Memory B cell (primary cell): ENCODE measurements at places on chromosomes 2 and 18.

DNA sequence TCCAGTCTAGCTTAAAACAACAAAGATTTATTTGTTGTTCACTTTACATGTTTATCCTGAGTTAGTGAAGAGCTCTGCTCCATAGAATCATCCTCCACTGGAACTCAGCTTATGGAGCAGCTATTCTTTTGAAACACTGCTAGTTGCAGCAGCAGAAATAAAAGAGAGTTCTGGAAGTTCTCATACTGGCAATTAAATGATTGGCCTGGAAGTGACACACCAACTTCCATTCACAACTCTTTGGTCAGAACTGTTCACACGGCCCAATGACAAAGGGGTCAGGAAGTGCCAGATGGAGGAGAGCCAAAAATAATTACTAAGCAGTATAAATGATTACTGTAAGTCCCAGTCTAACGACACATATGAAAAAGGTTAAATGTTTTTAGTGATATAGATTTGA lies 39.1 kb downstream of the FBXO11 start:
- no peak for DNase-seq

GRCh38 chr2:233850745-233851144 lies 3.6 kb downstream of the HJURP start:
- DNase-seq, result no peak

DNA sequence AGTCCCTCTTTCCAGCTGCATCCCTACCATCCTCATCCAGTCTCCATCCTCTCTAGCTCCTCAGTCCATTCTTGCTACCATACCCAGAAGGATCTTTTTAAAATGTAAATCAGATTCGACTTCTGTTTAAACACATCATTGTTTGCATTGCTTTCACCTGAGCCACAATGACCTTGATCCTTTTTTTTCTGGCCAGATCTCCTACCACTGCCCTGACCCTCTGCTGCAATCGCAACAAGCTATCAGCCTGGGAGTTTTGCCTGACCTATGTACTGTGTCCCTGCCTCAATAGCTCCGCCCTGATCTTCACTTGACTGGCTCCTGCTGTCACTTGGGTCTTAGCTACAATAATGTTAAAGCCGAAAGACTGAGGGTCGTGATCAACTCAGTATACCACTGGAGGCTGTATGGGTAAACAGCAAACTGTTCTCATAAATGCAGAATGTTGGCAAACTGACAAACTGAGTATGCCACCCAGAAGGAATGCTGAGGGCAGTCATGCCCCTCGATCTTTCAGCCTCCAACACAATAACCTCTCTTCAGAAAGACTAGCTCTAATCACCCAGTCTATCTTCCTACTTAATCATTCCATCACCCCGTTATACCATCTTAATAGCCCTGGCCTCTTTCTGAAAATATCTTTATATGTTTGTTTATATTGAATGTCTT lies 2.6 kb upstream of the RBM43 start:
- no peak for DNase-seq

DNA sequence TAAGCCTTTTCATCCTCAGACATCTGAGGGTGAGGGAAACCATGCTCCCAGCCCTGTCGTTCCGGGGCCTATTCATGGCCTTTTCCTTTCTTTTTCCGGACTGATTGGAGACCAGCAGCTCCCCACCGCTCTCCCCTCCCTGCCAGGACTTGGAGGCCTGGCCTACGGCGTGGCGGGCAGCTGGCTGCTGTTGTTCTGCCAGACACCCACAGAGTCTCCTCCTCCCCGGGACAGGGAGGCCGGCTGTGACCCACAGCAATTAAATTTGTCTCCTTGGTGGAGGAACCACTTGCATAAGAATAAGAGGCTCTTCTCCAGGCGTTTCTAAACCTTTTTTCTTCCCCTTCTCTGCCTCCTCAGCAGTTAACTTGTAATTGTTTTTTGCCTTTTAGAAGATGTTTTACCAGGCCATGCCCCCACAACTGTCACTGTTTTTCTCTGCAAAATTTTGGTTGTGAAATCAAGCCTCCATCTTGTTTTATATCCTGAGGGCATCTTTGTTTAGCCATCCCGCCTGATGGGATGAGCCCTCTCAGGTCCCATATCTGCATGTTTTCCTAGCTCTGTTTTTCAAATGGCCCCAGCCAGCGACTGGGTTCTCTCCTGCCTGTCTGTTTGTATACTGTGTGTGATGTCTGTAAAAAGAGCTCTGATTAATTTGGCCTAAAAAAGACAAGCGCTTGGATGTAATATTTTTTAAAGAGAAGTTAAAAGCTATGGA lies 1060.0 kb upstream of the DDX18 start:
- DNase-seq, result no peak

GRCh38 chr18:45978084-45978483 lies 11.0 kb upstream of the EPG5 start:
- no peak for DNase-seq

- DNase-seq, result no peak
Observed at GRCh38 chr2:128727914-128728313, 409.2 kb upstream of the HS6ST1 start.

DNA sequence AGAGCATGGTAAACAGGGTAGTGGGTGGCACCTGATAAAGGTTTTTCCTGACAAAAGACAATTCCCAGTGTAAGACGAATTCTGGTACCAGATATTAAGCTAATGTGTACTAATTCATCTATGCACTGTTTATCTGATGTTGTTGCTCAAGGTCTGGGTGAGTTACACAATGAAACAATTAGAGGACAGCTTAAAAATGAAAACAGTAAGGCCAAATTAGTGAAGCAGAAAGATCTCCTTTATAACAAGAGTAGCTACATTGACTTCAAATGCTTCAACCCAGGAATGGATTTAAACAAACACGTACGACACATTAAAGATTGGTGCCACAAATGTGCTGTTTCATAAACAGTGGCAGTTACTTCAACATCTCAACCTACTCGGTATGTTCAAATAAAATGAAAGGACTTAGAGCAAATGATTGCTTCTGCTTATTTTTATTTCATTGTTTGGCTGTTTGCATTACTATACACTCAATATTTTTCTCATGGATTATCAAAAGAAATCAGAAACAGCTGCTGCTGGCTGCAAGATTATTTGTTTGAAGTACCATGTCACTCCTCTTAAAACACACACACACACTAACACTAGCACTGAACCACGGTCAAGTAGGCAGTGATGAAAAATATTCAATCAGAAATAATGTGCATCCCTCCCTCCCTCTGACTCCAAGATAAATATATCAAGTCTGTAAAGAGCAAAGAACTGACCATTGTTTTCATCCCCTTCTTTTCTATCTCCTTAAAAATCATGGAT lies 94.4 kb upstream of the RND3 start:
- no peak for DNase-seq

DNA sequence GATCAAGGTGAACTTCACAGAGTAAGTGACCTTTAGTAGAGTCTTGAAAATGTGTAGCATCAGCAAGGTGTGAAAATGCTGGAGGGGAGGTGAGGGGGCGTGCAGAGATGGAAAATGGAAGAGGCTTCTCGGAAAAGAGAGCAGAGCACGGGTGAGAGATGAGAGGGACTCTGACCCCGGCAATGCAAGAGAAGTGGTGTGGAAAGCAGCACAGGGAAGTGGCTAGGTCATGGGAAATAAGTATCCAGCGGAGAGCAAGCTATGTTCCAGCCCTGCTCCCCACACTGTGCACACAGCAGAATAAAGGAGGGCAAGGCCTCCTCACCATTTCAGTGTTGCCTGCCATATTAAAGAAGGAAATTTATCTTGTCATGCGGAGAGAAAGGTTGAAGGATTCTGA lies 241.7 kb upstream of the DOK6 start:
- DNase-seq, result no peak

GRCh38 chr2:86671337-86671981 lies 47.8 kb upstream of the RNF103 start:
- DNase-seq, result no peak
